ENCODE measurements at places on chromosomes 11 and 22.
A peak's percentile ranks its signal among the peaks of the same experiment; 100 is the strongest.

GRCh38 chr11:44862558-44863101, 88.1 kb downstream of the TP53I11 start:
- no peak overlapping the region for H3K4me3 ChIP-seq
- H3K4me1 ChIP-seq = peaks cover 30% of the 10 kb centered on the region
- no peak for DNase-seq
- H3K36me3 ChIP-seq = peaks cover 5% of the 10 kb centered on the region
- peak overlapping the region; percentile 95 for H3K27ac ChIP-seq
- H3K27me3 ChIP-seq = no peaks in the 10 kb centered on the region

- H3K36me3 ChIP-seq = no peaks in the 10 kb centered on the region
- no peak for DNase-seq
- no peak overlapping the region for H3K4me3 ChIP-seq
- peaks cover 1% of the 10 kb centered on the region for H3K27me3 ChIP-seq
- H3K27ac ChIP-seq = no peak overlapping the region
- H3K4me1 ChIP-seq = no peaks in the 10 kb centered on the region
Observed at GRCh38 chr11:120131941-120132644, 5.8 kb downstream of the TRIM29 start.

DNA sequence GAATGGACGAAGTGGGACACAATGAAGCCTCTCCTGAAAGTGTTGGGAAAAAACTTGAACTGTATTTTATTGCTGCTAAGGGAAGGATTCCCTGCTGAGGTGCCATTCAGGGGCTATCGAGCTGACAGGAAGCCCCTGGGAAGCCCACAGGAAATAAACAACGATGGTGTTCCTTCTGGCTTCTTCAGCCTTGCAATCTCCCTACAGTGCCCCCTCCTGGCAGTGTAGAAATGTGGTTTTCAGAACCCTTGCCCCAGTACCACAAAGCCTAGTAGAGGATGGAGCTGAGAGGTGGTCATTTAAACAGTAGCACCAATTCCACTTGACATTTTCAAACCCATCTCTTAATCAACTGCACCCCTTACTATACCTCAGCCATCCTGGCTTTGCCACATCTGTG, 676.7 kb upstream of the ARHGAP42 start:
- H3K27ac ChIP-seq = no peak overlapping the region
- no peaks in the 10 kb centered on the region for H3K27me3 ChIP-seq
- H3K4me3 ChIP-seq = no peak overlapping the region
- no peaks in the 10 kb centered on the region for H3K36me3 ChIP-seq
- DNase-seq = no peak

- no peaks in the 10 kb centered on the region for H3K4me1 ChIP-seq
- H3K27me3 ChIP-seq = no peaks in the 10 kb centered on the region
- no peak overlapping the region for H3K4me3 ChIP-seq
- no peak for DNase-seq
- no peak overlapping the region for H3K27ac ChIP-seq
Observed at GRCh38 chr22:11627798-11628650, 3900.0 kb upstream of the OR11H1 start.

GRCh38 chr22:49967706-49968208, 7.2 kb downstream of the PIM3 start:
- peak overlapping the region; percentile 43 for H3K4me3 ChIP-seq
- H3K36me3 ChIP-seq = peaks cover 12% of the 10 kb centered on the region
- H3K27ac ChIP-seq = peak overlapping the region; percentile 94
